ENCODE measurements at places on chromosomes 6 and 20.

- no peak for DNase-seq
These were observed 489.6 kb downstream of the BMP2 start for GRCh38 chr20:7257099-7257498.

- DNase-seq, result no peak
These were observed 143.6 kb downstream of the OR2B2 start for GRCh38 chr6:27768556-27768955.

DNA sequence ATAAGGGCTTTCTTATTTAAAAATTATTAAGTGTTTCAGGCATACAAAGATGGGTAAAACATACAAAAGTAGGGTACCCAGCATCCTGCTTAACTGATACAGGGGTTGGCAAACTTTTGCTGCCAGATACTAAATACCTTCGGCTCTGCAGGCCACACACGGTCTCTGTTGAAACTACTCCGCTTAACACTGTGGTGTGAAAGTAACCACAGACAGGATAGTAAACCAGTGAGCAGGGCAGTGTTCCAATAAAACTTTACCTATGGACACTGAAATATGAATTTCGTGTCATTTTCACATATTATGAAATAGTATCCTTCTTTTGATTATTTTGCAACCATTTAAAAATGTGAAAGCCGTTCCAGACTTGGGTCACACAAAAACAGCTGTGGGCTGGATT, 92.4 kb downstream of the EYA2 start:
- no peak for DNase-seq

- DNase-seq, result no peak
These were observed 93.6 kb upstream of the BHLHE23 start for GRCh38 chr20:63100174-63100925.

DNA sequence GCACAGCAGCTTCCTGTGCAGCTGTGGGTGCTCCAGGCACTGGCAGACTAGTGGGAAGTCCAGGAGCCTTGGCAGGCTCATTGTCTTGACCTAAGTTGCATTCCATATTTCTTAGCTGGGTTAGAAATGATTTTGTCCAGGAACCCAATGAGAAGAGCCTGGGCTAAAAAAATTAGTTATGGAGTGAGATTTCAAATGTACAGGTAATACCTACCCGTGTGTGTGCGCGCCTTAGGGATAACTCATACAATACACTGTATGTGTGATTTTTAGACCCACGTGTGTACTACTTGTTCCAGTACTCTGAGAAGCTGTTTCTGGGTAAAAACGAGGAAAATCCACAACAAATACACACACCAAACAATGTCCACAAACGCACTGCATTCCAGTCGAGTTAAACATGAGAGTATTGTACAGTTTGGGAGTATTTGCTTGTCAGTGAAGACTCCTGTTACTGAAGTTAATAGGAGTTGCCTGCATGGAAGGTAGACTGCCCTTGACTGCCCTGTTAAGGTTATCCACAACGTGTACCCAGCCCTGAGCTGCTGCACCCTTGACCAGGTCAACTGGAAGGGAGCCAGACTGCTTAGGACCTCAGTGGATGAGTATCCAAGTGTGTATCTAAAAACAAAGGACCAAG, 1.4 kb downstream of the PAQR8 start:
- no peak for DNase-seq

- no peak for DNase-seq
These were observed 312.9 kb downstream of the BTBD9 start for GRCh38 chr6:38326837-38327236.

- peak; percentile 49 for DNase-seq
These were observed 19.6 kb downstream of the NTSR1 start for GRCh38 chr20:62728028-62728780.

DNA sequence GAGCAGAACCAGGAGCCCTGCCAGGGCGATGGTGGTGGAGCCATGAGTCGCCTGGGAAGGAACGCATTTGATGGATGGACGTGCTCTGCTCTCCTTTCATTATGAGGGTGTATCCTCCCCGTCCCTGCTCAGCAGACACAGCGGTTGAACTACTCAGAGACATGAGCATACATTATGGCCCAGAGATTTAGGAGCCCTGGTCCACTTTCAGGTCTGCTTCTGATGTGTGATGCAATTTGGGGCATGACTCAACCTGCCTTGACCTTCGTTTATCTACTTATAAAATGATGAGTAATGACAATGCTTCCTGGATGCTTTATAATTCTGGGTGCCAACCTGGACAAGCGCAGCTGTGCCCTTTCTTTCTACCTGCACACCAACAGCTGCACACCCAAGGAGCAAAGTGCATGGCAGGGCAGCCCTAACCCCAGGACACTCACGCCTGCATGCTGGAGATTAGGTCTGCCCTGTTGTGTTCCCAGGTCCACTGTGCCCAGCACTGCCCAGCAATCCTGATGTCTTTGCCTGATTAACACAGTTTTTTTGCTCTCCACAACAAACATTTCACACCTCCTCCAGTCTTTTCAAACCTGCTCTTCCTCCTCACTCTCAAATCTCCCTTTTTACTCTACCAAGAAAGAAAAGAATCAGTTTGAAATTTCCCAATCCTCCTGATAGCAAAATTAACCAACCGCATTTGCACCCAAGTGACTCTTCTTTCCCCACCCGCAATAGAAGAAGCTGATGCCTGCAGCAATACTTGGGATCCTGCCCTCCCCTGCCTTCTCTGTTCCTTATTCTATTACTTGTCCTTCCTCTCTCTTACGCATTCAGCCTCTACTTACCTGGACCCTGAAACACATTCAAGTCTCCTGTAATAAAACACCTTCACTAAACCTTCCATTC, 81.2 kb downstream of the EZR start:
- no peak for DNase-seq

DNA sequence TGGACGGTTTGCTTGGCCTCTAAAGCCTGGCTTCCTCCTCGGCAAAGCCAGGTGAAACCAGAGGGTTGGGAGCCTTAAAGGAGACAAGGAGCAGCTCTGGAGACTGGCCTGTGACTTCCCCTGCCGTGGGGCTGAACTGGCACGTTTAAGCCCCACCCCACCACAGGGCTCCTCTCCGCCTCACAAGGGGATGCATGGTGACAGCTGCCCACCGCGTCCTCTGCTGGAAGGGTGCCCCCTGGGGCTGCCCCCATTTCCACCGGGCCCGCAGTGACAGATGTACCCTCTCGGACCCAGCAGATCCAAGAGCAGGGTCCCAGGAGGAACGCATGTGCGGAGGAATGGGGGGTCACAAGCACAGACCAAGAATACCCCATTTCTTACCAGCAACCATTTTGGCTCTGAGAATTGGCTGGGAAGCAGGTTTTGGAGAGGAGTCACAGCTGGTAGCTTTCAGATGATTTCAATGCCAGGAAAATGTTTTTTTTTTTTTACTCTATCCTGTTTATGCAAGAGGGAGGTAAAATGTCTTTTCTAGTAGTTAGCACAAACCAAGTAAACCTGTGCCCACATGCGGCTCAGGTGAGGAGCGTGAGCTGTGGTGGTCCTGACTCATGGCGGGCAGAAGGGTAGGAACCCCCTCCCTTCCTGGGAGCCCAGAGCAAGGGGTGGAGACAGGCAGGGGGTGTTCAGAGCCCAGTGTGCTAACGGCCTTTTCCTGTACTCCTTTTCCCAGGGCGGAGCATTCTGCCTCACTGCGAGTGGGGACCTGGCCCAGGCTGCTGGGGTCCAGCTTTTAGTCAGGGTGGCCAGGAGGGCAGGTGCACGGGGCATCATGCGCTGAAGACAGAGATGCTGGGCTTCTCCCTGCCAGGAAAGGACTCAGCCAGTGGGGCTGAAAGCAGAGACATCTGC, 33.0 kb downstream of the FRMD1 start:
- DNase-seq, result no peak

GRCh38 chr20:61881416-61881815, 184.3 kb downstream of the TAF4 start:
- DNase-seq, result no peak

- no peak for DNase-seq
These were observed 92.8 kb upstream of the RNF217 start for GRCh38 chr6:124869416-124869815.

DNA sequence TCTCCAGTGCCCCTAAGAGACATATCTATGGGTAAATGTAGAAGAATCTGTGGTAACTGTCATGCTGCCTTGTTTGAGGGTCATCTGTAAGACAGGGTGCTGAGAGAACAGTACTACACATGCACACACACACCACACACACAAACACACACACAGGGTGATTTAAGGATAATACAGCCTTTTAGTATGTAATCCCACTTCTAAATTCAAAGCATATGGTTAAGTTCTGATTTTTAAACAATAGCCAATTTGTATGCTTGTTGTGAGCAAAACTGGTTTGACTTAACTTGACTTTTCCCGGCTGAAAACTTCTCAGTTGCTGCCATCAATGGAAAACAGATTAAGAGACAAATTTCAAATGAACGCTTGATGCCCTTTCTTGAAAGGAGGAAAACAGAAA, 241.8 kb downstream of the ADGRG6 start:
- no peak for DNase-seq

DNA sequence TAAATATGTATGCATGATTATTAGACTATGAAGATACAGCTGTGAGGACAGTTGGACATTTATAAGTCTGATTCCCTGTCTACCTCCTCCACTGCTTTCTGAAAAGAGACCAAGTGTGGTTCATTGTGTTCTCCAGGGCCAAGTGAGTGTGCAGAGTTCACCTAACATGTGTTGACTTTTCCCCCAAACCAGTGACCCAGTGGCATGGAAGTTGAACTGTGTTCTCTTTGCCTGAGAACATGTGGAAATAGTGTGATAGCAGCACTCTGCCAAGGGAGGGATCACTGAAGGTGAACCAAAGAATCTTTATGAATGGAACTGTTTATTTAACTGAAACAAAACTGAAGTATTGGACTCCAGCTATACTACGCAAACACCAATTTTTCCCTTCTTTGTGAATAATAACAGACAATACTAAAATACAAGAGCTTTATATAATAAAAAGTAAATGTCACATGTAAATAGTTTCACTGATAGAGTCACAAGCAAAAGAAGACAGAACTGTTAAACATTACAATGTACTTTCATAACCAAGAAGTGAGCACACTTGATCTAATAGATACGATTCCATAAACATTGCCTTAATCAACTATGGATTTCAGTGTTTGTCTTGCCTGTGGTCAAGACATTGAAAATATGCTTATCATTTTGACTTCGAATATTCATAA, 200.3 kb upstream of the FUT9 start:
- no peak for DNase-seq

DNA sequence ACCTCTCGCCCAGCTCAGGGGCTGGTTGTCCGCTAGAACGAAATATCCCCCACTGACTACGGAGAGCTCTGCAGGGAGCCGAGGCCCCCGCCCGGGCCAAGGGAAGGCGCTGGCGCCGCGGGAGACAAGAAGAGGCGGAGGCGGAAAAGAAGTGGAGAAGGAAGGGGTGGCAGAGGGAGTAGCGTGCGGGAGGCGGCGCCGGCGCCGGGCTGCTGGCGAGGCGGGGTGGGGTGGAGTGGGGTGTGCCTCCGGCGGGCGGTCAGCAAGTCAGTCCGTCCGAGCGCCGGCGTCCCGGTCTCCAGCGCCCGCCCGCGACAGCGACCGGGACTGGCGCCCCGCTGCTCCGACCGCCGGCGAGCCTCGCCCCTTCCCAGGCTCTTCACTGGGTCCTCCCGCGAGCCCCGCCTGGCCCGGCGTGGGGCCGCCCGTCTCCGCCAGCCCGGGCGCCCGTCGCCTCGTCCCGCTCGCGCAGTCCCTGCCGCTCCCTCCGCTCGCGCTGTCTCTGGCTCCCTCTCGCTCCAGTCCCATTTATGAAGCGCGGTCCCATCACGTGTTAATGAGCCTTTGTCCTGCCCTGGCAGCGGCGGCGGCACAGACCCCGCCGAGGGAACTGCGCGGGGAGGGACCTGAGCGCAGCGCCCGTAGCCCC, at the start of gene CNR1:
TSS of gene CNR1 (minus strand) at position 504 of the 649 bp plus-strand sequence. CDS start 21,073 bp downstream, outside the sequence.
- no peak for DNase-seq

DNA sequence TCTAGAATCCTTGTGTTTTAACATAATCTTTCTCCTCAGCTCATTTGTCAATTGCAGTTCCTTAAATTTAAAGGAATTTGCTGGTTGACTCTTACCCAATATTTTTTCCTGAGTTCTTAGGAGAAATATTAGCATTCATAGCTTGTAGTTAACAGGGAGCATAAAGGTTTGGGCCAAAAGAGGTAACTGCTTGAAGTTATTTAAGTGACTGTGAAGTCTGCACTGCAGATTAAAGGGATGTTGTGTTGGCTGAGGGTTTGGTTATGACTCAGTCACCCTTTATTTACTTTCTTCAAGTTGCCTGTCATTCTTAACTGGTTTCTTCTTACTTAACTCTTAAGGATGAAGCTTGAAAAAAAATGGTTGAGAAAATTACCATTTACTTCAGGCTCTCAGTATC, 220.3 kb upstream of the LAMP5 start:
- no peak for DNase-seq
